Cardiac muscle cell (in vitro differentiated cells and primary cell): ENCODE measurements at places on chromosomes 1 and 21. TPM values are rescaled to one million over a fixed set of nuclear protein-coding genes. Genes with fewer than 3 reads are reported as not detected.

The TFF2 gene
- polyA plus RNA-seq: not detected in 2 replicates

The HSPA13 gene
- 29.4 and 31.4 TPM in 2 replicates for polyA plus RNA-seq

The KIF21B gene
- polyA plus RNA-seq: 0.29 and 1.1 TPM in 2 replicates

The RRP1B gene
- 13.6 and 14.8 TPM in 2 replicates for polyA plus RNA-seq

The CD1E gene
- not detected in 2 replicates for polyA plus RNA-seq

The CNR2 gene
- not detected in 2 replicates for polyA plus RNA-seq

The BRINP2 gene
- 11.5 and 26.1 TPM in 2 replicates for polyA plus RNA-seq

The AQP10 gene
- polyA plus RNA-seq: 5.4 and 20.6 TPM in 2 replicates

The KLHDC9 gene
- 41.2 and 48.7 TPM in 2 replicates for polyA plus RNA-seq

The DNALI1 gene
- polyA plus RNA-seq: 17.8 and 23.5 TPM in 2 replicates

The CLCA4 gene
- polyA plus RNA-seq: not detected in 2 replicates

The ANGPTL3 gene
- 0.94 TPM in 1 of 2 replicates, not detected in the other for polyA plus RNA-seq

The PLD5 gene
- polyA plus RNA-seq: 0.06 and 0.21 TPM in 2 replicates

The MAN1C1 gene
- 88.8 and 130 TPM in 2 replicates for polyA plus RNA-seq

The RASSF5 gene
- 40.9 and 42.0 TPM in 2 replicates for polyA plus RNA-seq

The ASCL5 gene
- 0.16 TPM in 1 of 2 replicates, not detected in the other for polyA plus RNA-seq

The MROH9 gene
- not detected in 2 replicates for polyA plus RNA-seq

The EDN2 gene
- polyA plus RNA-seq: 1.8 TPM in 2 replicates

The KCNJ10 gene
- 0.35 and 0.54 TPM in 2 replicates for polyA plus RNA-seq

The SYCP1 gene
- not detected in 2 replicates for polyA plus RNA-seq

The AKR7A3 gene
- polyA plus RNA-seq: 0.26 and 0.96 TPM in 2 replicates

The SERTAD4 gene
- polyA plus RNA-seq: 1.4 and 1.9 TPM in 2 replicates

The CTSS gene
- not detected in 2 replicates for polyA plus RNA-seq

The DMBX1 gene
- polyA plus RNA-seq: not detected in 2 replicates

The THEM5 gene
- polyA plus RNA-seq: not detected in 2 replicates

The CHI3L2 gene
- polyA plus RNA-seq: 0.21 and 0.50 TPM in 2 replicates

The DHX9 gene
- 97.6 and 168 TPM in 2 replicates for polyA plus RNA-seq

The PLA2G4A gene
- polyA plus RNA-seq: 0.50 TPM in 1 of 2 replicates, not detected in the other

The CCDC190 gene
- polyA plus RNA-seq: not detected in 2 replicates

The CYP4X1 gene
- polyA plus RNA-seq: 0.69 and 1.3 TPM in 2 replicates

The NENF gene
- polyA plus RNA-seq: 34.6 and 48.3 TPM in 2 replicates

The PIK3R3 gene
- 6.2 and 11.5 TPM in 2 replicates for polyA plus RNA-seq

The SLAMF6 gene
- not detected in 2 replicates for polyA plus RNA-seq

The HHIPL2 gene
- 0.38 TPM in 1 of 2 replicates, not detected in the other for polyA plus RNA-seq

The COL24A1 gene
- polyA plus RNA-seq: 0.32 and 0.99 TPM in 2 replicates

The AXDND1 gene
- polyA plus RNA-seq: 0.70 and 0.87 TPM in 2 replicates

The KRTAP11-1 gene
- not detected in 2 replicates for polyA plus RNA-seq

The PROK1 gene
- polyA plus RNA-seq: not detected in 2 replicates

The LCE3D gene
- not detected in 2 replicates for polyA plus RNA-seq

The GJB3 gene
- not detected in 2 replicates for polyA plus RNA-seq

The CYYR1 gene
- 4.9 and 7.8 TPM in 2 replicates for polyA plus RNA-seq

The FAM43B gene
- 3.7 and 7.6 TPM in 2 replicates for polyA plus RNA-seq

The B4GALT2 gene
- 97.4 and 97.6 TPM in 2 replicates for polyA plus RNA-seq
